ENCODE measurements at places on chromosomes 11 and 22.

DNA sequence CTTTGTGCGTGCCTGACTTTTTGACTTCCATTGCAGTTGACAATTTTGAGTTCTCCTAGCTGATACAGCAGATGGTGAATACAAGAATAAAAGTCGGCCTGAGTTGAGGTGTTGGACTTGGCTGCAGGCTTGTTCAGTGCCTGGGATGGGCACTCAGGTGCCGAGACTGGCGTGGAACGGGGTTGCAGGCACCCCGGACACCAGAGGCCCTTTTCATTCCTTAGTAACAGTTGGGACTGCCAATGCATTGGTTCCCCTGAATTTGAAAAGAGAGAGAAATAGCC, 1.3 kb downstream of the PHRF1 start:
- no peak for DNase-seq

DNA sequence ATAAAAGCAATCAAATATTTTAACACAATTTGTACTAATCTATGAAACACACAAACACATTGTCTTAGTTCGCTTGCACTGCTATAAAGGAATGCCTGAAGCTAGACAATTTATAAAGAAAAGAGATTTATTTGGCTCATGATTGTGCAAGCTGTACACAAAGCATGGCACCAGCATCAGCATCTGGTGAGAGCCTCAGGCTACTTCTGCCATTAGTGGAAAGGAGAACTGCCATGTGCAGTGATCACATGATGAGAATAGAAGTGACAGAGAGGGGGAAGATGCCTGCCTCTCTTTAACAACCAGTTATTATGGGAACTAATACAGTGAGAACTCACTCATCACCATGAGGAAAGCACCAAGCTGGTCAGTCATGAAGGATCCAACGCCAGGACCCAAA, 105.1 kb downstream of the GUCY1A2 start:
- DNase-seq = no peak

DNA sequence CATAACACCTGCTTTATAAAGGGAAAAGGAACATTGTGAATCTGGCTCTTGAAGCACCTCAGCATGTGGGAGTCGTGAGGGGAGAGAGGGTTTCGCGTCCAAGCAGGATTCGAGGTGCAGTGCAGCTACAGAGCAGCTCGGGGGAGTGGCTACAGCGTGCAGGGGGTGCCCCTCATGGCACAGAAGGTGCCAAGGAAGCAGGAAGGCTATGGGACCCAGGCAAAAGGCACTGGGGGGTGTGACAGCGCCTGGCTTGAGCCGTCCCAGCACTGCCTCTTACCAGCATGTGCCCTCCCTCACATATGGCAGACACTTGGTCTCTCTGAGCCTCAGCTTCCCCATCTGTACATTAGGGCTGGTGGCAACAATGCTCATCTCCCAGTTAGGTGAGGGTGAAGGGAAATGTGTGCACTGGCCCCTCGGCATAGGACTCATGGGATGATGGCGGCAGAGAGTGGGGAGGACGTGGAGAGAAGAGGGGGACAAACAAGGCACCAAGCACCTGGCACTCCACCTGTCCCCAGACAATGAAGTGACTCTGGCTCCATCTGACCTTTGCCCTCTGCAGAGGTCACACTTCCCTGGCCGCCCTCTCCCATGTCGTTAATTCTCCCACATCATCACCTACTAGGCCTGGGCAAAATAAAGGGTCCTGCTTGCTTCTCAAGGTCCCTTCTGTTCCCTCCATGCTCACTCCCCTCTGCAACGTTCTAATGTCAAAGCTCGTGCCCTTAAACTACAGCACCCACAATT, 10.4 kb downstream of the TNKS1BP1 start:
- no peak for DNase-seq

DNA sequence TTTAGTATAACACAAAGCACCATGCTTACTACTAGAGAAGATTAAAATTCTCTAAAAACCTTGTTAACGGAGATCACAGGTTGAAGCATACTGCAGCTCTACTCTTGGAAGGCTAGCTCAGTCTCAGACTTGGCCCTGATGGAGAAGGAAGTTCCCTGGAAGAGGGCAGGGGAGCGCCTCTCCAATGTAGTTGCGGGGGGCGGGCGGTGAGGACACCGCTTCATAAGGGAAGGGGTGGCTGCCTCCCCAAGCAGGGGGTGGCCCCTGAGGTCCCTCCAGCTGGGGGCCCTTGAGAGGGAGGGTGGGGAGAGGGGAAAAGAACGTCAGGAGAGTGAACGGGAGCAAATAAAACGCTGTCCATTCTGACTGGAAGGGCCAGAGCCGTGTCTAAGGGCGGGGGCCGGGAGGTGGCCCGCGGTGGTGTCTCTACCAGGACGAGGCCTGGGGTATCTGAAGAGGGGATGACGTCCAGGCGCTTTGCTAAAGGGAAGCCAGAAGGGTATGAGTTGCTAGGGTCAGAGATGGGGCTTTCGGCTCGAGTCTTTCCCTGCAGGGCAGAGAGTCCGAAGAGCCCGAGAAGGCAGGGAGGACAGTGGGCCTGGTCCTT, 553 bp upstream of the USP47 start:
- DNase-seq = no peak

DNA sequence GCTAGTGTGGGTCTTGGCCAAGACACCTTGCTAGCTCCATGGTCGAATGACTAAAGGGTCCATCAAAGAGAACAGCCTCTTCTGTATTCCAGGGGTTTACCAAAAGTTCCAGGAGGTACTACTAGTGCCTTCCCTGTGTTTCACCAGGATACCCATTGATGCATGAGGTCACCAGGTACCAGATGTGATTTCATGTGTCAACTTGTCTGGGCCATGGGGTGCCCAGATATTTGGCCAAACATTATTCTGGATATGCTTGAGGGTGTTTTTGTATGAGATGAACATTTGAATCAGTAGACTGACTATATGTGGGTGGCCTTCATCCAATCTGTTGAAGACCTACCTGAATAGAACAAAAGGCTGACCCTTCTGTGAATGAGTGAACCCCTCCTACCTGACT, 92.8 kb downstream of the GALNT18 start:
- no peak for DNase-seq

GRCh38 chr11:114447892-114448291, 8.6 kb downstream of the REXO2 start:
- DNase-seq = no peak

- no peak for DNase-seq
Observed at GRCh38 chr11:94635072-94635471, 67.9 kb downstream of the PIWIL4 start.

DNA sequence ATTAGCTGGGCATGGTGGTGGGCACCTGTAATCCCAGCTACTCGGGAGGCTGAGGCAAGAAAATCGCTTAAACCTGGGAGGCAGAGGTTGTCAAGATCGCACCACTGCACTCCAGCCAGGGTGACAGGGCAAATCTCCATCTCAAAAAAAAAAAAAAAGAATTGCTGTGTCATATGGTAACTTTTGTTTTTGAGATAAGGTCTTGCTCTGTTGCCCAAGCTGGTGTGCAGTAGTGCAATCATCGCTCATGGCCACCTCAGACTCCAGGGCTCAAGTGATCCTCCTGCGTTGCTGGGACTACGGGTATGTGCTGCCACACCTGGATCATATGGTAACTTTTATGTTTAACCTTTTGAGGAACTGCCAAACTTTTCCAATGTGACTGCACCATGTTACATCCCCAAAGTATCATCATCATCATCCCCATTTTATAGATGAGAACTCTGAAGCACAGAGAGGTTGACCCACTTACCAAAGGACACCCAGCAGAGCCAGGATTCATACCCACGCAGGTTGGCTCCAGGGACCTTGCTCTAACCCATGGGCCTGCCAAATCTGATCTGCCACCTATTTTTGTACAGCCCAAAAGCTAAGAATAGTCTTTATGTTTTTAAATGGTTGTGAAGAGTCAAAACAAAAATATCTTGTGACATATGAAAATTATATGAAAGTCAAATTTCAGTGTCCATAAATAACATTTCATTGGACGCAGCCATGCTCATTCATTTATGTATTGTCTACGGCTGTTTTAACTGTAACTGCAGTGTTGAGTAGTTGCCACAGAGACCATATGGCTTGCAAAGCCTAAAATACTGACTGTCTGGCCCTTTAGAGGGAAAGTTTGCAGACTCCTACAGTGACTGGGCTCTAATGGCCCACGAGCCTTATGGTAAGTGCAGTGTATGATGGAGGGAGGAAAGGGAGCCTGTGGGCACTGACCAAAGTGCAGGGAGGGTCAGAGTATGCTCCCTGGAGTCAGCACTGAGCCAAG, 45.3 kb downstream of the GDPD5 start:
- no peak for DNase-seq

GRCh38 chr11:71476031-71476430, 23.0 kb downstream of the NADSYN1 start:
- no peak for DNase-seq

DNA sequence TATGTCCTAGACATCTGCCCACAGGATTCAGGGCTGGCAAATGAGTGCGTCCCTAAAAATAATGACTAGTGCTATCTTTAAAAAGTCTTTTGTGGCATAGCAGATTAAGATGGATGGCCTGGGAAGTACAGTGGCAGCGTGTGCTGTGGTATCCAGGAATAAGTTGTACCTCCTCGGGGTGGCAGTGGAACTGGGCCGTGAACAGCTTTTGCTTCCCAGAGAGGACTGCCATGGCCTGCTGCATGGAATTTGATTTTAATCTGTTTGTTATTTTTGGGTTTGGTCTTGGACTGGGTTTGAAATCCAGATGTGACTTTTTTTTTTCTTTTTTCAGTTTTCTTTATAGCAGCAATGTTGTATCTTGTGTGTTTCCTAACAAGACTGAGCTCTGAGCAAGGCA, 71.3 kb upstream of the PARVG start:
- DNase-seq = no peak

- no peak for DNase-seq
Observed at GRCh38 chr22:38069372-38070249, 12.4 kb downstream of the PICK1 start.

GRCh38 chr11:85934596-85935169, 79.5 kb downstream of the CCDC83 start:
- DNase-seq = no peak

DNA sequence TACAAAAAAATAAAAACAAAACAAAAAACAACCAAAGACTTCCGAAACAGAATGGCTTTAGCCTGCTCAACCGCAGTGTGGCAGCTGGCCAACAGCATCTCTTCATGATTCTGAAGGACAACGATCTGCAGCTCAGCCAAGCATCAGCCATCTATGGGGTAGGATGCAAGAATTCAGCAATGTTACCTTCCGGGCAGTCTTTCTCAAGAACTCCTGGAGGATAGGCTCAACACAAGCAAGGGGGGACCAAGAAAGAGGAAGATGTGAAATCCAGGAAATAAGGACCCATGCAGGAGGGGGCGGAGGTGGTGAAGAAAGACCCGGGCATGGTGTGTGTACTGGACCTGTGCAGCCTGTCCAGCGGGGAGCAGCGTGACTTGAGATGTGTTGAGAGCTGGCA, 3.5 kb upstream of the TSPO start:
- DNase-seq = no peak

GRCh38 chr11:120218695-120219033, 7.8 kb downstream of the OAF start:
- DNase-seq = no peak

- DNase-seq = no peak
Observed at GRCh38 chr11:99244613-99245012, 223.9 kb downstream of the CNTN5 start.
